Pulmonary artery endothelial cell (primary cell): ENCODE measurements at places on chromosomes 5 and 9. TPM values are rescaled to one million over a fixed set of nuclear protein-coding genes. Genes with fewer than 3 reads are reported as not detected.
A peak's percentile ranks its signal among the peaks of the same experiment; 100 is the strongest.

DNA sequence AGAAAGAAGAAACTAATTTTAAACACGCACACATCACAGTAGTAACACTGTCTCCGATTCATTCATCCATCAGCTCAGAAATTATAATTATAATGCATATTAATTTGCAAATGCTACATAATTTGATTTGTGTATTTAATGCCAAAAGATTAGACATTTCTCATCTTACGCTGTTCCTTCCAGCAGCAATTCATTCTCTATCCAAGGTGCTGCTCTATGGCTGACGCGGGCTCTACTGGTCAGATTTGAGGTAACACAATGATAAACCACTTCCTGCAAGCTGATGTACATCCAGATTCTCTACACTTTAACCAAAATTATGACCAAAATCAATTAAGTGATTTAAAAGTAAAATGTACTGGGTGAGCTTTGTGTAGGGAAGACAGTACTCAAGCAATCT lies 77.9 kb upstream of the ICE1 start:
- DNase-seq, result no peak

DNA sequence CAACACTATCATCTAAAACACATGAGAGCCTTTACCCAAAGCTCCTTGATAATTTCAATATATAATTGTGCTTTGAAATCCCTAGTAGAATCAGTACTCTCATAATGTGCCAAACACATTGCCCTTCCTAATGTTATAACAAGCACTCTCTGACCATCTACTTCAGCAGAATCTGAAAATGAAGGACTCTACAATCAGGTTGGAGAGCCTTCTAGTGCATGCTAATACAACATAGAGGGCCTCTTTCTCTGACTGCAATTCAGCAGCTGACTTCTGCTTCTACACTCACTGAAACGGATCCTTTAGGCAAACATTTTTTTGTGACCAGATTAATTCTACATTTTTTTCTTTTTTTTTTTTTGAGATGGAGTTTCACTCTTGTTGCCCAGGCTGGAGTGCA lies 155.6 kb downstream of the EPB41L4A start:
- no peak for DNase-seq

GRCh38 chr5:65098393-65098792 lies 329.7 kb downstream of the CWC27 start:
- no peak for DNase-seq

DNA sequence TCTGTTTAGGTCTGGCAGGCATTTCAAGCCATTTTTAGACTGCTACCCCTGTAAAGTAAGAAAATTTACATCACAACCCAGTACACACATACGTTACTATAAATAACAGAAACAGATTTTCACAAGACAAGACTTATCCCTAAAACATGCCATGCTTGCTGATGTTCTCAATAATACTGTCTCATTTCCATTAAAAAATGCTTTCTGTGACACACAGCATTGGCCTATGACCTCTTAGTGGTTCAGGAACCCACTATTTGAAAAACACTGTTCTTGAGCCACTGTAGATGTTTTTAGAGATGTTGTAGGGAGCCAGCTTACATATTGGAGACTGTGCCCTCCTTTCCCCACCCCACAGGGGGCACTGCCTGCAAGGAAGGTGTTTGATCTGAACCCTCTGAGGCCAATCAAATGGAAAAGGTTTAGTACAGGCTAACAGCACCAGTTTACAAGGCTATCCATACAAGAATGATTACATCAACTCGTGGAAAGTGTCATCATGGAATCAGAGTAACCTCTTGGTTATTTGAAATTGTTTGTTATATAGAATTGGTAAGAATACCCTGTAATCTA lies 30.8 kb downstream of the ZSWIM6 start:
- DNase-seq, result no peak

DNA sequence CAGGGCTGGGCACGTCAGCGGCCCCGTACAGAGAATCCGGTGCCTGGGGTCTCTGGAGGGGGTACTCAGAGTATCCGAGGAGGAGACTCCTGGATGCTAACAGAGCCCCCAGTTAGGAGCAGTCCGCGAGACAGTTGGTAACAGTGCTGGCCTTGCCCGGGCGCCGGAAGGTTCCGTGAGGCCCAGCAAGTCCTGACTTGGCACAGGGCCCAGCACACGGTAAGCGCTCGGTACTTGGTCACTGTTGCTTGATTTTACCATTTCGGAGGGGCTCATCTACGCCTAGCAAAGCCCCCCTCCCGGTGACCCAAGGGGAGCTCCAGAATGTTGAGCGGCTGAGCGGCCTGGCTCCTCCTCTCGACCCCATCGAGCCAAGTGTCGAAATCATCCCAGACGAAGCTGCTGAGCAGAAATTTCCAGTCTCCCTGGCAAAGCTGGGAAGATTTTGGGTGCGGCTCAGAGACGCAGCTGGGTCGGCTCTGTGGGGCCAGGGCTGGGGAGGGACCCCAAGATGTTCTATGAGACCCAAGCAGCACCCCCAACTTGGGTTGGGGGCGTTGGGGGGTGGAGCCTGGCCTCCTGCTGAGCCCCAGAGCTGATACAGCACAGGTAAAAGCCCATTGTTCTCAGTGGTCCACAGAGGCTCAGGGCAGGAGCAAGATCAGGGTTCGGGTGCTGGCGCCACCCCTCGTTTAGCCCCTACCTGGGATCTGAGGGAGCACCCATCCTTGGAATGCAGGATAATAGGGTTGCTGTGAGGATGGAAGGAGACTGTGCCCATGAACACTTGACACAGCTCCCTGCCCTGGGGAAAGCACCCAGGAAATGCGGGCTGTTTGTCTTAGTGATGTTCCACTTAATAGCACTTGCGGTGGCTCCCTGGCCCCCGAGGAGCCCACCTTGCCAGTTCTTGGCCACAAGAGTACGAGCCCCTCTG lies 137.2 kb downstream of the C9orf50 start:
- no peak for DNase-seq

GRCh38 chr9:98091735-98092612 lies 27.0 kb downstream of the TRIM14 start:
- DNase-seq, result no peak

DNA sequence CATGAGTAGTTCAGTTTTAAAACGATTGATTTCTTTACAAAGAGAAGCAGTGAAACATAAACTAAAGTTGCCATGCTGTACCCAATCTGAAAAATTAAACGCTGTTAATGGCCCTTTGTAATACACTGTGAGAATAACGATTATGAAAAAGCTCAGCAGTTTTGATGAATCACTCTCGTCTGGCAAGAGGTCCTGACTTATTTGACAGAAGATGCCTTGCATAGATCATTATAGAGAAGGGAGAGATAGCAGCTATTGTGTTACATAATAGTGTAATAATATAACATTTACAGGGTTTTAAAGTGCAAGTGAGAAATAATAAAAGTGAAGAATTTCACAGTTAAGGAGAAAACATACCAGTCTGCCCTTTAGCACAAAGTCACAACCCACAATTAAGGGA lies 361.5 kb upstream of the CDH10 start:
- DNase-seq, result no peak

DNA sequence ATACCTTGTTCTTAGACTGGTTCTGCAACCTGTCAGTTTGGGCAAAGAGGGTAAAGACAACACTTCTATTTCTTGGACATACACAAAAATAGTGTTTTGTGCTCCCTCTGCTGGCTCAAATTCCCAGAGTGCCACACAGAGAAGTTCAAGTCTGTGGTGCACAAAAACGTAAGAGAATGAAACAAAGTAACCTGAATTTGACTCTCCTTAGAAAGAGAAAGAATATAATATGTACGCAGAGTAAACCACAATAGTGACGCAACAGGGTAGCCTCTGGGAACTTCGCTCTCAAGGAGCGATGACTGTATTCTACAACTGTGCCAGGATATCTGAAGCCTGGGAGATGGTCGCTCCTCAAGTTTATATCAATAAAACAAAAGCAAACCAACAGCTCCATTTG lies 18.5 kb downstream of the DDX31 start:
- DNase-seq, result no peak

GRCh38 chr9:99822109-99822805 lies 572 bp downstream of the NR4A3 start:
- DNase-seq, result no peak

DNA sequence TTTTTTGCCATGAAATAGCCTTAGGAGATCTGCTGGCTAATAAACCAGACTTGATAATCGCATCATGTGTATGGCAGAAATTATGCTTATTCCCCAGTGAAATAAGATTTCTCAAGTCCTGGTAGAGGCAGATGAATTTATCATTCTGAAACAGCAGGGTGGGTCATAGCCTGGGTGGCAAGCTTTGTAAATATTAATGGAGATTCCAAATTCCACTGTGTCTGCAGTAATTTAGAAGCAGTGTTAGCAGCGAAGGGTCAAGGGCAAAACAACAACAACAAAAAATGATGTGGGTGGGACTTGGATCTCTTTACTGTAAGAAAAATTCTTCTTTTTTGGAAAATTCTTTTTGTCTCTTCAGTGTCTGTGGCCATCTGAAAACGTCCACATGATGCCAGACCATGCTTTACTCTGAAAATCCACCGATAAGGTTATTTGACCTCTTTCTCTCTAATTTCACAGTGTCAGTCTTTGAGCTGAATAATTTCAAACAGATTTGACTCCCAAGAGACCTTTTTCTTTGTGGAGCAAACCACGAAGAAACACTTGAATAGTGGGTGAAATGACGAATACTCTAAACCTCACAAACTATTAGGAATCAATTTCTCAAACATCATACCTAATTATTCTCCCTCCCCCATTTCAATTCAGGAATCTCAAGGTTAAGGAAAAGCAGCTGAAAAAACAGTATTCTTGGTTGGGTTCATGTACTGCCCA lies 106.0 kb upstream of the RPS23 start:
- DNase-seq, result no peak

- no peak for DNase-seq
Observed at GRCh38 chr5:58462623-58463230, 2.8 kb upstream of the PLK2 start.

DNA sequence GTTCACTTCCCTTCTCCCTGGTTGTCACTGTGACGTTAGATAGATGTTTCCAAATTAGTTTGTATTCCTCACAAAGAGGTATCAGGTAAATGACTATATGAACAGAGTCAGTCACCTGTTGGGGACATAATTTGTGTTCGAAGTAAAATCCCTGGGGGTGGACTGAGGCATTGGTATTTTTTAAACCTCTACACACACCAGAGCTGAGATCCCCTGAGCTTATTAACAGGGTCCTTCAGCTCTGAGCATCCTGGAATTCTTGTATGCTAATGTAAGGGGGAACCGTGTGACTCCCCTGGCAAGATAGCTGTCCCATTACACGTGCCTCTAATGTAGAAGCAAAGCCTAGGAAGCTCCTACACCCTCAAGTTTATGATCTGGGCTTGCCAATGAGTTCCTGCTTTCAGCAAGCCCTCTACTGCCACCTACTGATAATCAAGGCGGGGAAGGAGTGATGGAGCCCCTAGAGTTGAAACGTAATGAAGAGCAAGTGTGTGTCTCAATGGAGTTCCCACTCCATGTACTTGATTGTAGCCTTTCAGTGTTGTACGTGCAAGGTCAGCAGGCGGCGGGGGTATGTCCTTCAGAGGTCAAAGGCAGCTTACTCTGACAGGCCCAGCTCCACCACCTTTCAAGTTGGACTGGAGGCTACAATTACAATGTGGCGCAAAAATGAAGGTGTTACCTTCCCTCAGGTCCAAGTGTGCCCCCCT lies 14.4 kb downstream of the PRKACG start:
- DNase-seq, result peak; percentile 11

- DNase-seq, result no peak
Observed at GRCh38 chr9:28692012-28692411, 1118.7 kb upstream of the C9orf72 start.

- DNase-seq, result no peak
Observed at GRCh38 chr5:106269252-106269843, 1401.4 kb downstream of the EFNA5 start.

DNA sequence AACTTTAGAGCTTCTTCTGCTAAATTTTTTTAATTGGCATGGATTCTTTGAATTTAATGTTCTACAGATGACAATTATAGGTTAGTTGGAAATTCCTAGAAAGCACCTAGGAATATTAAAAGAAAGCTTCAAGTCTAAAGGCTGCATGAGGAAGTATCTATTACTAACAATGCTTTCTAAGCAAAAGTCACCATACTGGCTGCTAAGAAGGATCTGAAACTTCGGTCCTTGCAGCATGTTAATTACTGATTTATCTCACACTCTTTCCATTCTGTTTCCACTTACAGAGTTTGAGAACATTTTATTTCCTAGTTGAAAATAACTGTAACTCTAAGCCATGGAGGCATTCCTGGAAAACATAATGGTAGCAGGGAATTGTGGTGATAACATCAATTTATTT lies 8.4 kb downstream of the SEMA6A start:
- DNase-seq, result no peak

GRCh38 chr9:96500696-96501632 lies 51.0 kb downstream of the HABP4 start:
- no peak for DNase-seq

JMY gene
- total RNA-seq, result 8.9 and 10.7 TPM in 2 replicates

GCNT1 gene
- 20.6 and 22.0 TPM in 2 replicates for total RNA-seq

COL15A1 gene
- not detected in 2 replicates for total RNA-seq

C5orf63 gene
- total RNA-seq, result 1.3 and 1.7 TPM in 2 replicates

HAVCR1 gene
- not detected in 2 replicates for total RNA-seq

CNTNAP3B gene
- total RNA-seq, result 51.9 and 202 TPM in 2 replicates

PCDHGA10 gene
- total RNA-seq, result 3.1 and 4.0 TPM in 2 replicates

SLC46A2 gene
- not detected in 2 replicates for total RNA-seq
